Gastroesophageal sphincter (tissue), 4 donors: ENCODE measurements at places on chromosomes 2 and 18. TPM values are rescaled to one million over a fixed set of nuclear protein-coding genes. Genes with fewer than 3 reads are reported as not detected.

DNA sequence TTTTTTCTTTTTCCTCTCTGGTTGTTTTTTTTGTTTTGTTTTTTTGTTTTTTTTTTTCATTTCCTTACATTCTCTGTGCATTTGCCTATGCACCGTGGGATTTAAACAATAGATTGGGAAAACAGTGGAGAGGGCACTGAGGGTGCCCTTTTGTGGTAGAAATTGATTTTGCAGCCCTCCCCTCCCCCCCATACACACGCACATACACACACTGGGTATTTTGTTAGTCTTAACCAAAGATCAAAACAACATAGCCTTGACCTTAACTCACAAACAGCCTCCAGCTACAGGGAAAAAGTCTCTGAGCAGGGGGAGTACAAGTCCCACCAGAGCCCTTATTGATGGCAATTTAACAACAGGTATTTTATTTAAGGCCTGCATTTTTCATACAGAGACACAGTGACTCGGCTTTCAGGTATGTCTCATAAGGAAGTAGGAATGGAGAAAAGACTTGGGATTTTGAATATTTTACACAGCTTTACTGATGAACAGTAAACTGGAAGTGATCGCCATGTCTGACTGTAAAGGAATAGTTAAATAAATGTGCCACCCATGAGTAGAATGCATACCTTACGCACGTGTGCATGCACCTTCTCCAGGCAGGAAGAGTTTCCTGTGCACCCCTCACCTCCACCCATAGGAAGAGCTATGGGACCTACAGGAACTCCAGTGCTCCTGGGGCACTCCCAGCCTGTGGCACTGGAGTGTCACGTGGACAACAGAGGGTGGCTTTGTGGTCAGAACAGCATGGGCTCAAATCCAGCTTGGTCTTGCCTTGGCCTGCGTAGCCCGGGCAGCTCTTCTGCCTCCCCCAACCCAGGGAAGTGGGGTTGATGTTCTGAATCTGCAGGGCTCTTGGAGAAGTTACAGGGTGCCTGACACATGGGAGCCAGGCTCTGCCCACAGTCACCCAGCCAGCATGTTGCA is 266.4 kb downstream of the ANAPC1 start:
- peak; percentile 20 for ATAC-seq

KRTCAP3 gene
- 1.1 TPM for total RNA-seq

- no peak for ATAC-seq
These were observed 30.0 kb downstream of the MEMO1 start for GRCh38 chr2:31980674-31981356.

DNA sequence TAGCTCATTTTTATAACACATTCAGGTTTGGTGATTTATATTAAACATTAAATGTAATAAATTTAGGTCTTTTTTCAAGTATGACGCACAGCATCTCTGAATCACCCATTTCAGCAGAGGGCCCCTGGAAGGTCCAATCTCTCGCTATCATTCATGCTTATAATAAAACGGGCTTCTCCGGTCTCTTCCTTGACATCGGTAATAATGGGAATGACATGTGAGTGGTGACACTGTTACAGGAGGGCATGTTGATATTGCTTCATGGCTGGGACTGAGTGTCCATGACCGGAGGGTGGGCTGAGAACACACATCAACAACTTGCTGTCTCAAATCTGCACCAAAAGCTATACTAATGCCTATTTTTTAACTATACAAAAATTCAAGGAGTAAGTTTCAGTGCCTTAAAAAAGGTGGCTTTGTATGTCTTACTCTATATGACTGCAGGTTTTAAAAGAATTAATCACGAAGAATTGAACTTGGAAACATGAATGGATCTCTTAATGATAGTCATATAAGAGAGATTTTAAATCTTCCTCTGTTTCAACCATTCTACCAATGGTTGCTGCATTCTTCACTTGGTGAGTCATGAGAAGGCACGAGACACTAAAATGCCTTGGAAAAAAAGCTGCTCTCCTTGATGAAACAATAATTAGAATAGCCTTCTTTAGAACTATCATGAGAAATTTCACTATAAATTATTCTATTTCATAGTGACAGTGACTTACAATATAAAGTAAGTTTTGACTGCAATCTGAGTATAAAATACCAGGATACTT is 101.9 kb upstream of the NRP2 start:
- no peak for ATAC-seq

DNA sequence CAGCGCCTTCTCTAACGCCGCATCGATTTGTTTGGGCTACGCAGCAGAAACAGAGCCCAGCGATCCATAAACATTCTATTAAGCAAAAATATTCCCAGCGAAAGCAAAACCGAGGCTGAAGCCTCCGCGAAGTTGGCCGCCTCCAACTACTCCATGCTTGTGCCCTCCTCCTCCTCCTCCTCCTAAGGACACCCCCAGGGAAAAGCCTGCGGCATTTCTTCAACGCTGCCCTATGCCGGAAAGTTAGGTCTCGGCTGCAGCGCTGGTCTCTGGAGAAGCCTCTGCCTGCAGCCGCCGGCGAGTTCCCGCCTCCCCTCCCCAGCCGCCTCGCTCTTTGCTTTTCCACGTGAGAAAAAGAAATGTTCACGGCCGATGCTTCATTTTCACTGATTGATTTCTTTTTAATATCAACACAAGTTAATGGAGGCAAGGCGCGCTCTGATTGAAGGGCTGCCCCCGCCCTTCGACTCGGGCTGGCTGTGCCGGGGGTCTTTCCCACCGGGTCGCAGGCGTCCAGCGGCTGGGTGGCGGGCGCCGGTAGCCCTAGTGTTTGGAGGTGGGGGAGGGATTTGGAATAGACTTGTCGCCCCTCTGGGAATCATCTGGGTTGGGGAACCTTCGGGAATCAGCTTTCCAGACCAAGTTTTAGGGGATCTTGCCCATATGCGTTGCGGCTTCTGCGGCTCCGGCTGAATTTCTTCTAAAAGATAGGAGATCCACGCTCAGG is 3.9 kb downstream of the NRP2 start:
- no peak for ATAC-seq

DNA sequence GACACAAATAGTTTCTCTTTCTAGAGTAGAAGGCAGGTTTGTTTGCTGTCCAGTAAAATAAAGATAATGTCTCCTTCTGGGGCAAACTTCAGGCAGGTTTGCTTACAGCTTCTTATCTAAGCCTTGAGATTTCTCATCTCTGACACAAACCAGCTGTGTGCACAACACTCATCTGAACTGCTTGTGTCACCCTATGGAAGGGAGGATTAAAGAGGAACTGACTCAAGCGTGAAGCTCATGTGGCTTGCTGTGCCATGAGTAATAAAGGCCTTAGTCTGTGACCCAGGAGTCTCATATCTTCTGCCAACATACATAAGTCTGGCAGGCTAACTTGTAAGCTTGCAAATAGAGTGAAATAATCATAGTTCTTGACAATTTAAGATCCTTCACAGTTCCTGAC is 24.2 kb upstream of the CPO start:
- no peak for ATAC-seq

UGT1A3 gene
- total RNA-seq = not detected
